ENCODE measurements at places on chromosomes 11 and 22. TPM values are rescaled to one million over a fixed set of nuclear protein-coding genes. Genes with fewer than 3 reads are reported as not detected.
A peak's percentile ranks its signal among the peaks of the same experiment; 100 is the strongest.

GRCh38 chr11:9862981-9863380, 199.1 kb downstream of the SWAP70 start:
- H3K36me3 ChIP-seq = no peaks in the 10 kb centered on the region
- peaks cover 13% of the 10 kb centered on the region for H3K4me1 ChIP-seq
- H3K27ac ChIP-seq = no peak overlapping the region
- H3K4me3 ChIP-seq = no peak overlapping the region
- no peak for DNase-seq

DNA sequence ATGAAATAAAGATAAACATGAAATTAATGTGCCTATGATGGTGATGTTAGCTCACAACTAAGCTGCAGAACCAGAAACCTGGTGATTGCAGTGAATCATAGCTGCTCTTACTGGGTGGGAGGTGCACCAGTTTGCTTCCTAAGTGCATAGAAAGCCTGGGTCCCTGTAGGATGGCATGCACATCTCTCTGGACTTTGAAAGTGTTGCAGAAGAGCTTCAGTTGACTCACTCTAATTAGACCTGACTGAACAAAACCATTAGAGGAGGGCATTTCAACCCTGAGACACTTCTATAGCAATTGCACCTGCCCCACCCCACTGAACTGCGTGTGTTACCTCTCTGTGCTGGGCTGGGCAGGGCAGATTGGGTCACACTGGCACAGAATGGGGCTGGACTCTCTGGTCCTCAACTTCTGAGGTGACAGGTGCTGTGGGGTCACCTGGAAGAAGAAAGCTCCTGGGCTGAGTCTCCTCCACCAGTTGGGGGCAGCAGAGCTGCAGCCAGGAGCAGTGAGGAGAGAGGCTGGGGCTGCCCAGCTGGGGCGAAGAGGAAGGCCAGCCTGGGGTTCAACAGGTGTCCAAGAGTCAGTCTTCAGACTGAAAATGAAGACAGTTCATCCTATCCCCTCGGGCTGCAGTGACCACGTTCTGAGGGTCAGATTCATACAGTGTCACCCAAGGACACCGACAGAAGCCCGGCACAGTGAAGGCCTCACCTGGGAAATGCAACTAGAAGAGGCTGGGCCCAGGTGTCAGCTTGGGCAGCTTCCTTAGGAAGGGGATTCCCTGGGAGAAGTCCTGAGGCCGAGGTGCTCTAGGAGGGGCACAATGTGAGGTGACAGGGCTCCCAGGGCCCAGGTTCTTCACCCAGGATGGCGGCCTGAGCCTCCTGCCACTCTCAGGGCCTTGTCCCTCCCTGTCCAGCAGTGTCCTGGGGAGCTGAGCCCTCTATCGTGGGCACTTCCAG, 58.1 kb downstream of the GGTLC2 start:
- H3K27ac ChIP-seq = no peak overlapping the region
- H3K4me1 ChIP-seq = no peaks in the 10 kb centered on the region
- H3K4me3 ChIP-seq = no peak overlapping the region
- no peaks in the 10 kb centered on the region for H3K36me3 ChIP-seq
- H3K27me3 ChIP-seq = no peaks in the 10 kb centered on the region

DNA sequence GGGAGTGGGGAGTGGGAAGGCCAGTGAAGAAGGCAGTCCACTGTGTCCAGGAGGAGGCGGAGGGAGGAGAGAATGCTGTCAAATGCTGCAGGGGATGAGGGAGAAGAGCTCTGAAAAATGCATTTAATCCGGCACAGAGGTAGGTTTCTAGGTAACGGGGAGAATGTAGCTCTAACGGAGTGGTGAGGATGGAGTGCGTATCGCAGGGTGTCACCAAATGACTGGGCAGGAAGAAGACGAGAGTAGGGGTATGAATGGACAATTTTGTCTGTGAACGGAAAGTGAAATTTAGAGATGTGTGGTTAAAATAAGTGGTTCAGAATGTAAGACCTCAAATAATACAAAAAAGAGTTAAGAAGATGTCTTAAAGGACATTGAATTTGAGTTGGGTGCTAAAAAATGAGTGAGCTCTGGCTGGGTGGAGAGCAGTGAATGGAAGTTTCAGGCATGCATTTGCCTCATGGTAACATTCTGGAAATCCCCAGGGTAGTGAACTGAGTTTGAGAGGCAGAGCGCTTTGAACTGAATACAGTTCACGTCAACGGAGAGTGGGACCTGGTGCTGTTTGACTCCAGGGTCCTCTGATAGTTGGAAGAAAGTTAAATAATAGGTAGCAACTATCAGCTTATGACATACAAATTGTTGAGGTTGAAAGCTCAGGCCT, 81.3 kb upstream of the CADM1 start:
- no peak overlapping the region for H3K27ac ChIP-seq
- no peak for DNase-seq
- H3K4me1 ChIP-seq = no peaks in the 10 kb centered on the region
- no peak overlapping the region for H3K4me3 ChIP-seq
- no peaks in the 10 kb centered on the region for H3K36me3 ChIP-seq
- no peaks in the 10 kb centered on the region for H3K27me3 ChIP-seq

DNA sequence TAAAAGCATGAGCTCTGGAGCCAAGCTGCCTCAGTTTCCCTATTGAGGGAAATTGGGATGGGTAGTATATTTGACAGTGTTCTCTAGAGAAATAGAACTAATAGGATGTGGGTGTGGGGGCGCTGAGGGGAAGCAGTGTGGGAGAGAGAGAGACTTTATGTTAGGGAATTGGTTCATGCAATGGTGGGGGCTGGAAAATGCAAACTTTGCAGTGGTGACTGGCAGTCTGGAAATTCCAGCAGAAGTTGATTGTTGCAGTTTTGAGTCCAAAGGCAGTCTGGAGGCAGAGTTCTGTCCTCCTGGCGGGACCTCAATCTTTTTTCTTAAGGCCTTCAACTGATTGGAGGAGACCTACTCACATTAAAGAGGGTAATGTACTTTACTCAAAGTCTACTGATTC, 59.4 kb upstream of the SYT13 start:
- H3K4me1 ChIP-seq = peaks cover 1% of the 10 kb centered on the region
- H3K4me3 ChIP-seq = no peak overlapping the region

DNA sequence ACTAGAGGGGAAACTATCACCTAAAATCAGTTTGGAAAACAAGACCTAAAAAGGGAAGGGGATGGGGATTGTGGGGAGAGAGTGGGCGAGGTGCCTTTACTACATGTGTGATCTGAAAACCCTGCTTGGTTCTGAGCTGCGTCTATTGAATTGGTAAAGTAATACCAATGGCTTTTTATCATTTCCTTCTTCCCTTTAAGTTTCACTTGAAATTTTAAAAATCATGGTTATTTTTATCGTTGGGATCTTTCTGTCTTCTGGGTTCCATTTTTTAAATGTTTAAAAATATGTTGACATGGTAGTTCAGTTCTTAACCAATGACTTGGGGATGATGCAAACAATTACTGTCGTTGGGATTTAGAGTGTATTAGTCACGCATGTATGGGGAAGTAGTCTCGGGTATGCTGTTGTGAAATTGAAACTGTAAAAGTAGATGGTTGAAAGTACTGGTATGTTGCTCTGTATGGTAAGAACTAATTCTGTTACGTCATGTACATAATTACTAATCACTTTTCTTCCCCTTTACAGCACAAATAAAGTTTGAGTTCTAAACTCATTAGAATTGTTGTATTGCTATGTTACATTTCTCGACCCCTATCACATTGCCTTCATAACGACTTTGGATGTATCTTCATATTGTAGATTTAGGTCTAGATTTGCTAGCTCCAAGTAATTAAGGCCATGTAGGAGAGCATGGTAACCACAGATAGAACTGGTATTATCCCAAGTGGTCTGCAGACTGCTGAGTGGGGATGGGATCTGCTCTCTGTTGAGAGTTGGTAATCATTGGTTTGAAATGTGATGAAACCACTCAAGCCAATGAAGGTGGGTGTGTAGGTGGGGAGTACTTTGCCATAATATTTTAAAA, 3.6 kb downstream of the NEAT1 start:
- peaks cover 50% of the 10 kb centered on the region for H3K4me1 ChIP-seq
- H3K27ac ChIP-seq = peak overlapping the region; percentile 98
- no peaks in the 10 kb centered on the region for H3K27me3 ChIP-seq
- H3K36me3 ChIP-seq = peaks cover 19% of the 10 kb centered on the region
- peak; percentile 74 for DNase-seq

DNA sequence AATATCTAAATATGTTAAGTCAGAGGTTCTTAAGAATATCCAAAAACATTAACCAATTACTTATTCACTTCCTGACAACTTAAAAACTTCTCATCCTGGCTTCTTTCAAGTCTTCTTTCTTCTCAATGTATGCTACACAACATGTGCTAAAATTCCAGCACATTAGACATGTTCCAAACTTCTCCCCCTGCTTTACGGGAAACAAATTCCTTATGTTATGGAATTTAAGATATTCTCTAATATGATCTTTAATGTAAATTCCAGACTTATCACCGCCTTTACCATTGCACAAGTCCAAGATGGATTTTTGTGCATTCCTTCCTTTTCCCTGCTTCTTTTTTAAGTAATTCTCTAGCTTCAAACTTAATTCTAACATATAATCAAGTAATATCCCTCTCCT, 964.5 kb upstream of the CHORDC1 start:
- no peak overlapping the region for H3K4me3 ChIP-seq
- no peak for DNase-seq
- no peaks in the 10 kb centered on the region for H3K4me1 ChIP-seq
- H3K27ac ChIP-seq = no peak overlapping the region
- H3K36me3 ChIP-seq = no peaks in the 10 kb centered on the region
- H3K27me3 ChIP-seq = no peaks in the 10 kb centered on the region

GRCh38 chr22:50082197-50082715, 3.0 kb downstream of the MLC1 start:
- DNase-seq = no peak
- H3K4me3 ChIP-seq = no peak overlapping the region
- no peaks in the 10 kb centered on the region for H3K27me3 ChIP-seq
- no peaks in the 10 kb centered on the region for H3K4me1 ChIP-seq
- H3K27ac ChIP-seq = no peak overlapping the region
- no peaks in the 10 kb centered on the region for H3K36me3 ChIP-seq

DNA sequence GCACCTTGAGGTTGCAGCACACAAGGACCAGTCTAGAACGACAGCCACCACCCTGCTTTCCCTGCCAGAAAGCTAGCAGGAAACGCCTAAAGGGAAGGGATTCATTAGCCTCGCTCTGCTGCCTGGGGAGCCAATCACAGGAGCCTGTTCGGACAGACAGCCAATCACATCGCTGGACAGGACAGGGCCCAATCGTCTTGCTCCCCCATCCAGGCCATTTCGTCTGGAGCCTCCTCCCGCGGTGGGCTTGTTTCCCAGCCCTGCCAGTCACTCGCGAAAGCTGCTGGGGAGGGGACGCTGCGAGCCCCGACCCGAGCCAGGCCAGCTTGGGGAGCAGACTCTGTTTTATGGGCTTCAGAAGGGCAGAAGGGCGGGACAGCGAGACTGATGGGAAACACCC, 79.8 kb upstream of the NCAM1 start:
- H3K36me3 ChIP-seq = no peaks in the 10 kb centered on the region
- H3K4me1 ChIP-seq = no peaks in the 10 kb centered on the region
- no peak overlapping the region for H3K4me3 ChIP-seq
- DNase-seq = no peak

GRCh38 chr11:9663699-9664275, at the start of gene SWAP70:
SWAP70 (plus strand) TSS chr11:9664077; CDS start chr11:9664180, 103 bp downstream.
- DNase-seq = peak; percentile 65
- H3K36me3 ChIP-seq = no peaks in the 10 kb centered on the region
- H3K4me3 ChIP-seq = peak within 1 kb of the TSS; percentile 72
- no peaks in the 10 kb centered on the region for H3K27me3 ChIP-seq

DNA sequence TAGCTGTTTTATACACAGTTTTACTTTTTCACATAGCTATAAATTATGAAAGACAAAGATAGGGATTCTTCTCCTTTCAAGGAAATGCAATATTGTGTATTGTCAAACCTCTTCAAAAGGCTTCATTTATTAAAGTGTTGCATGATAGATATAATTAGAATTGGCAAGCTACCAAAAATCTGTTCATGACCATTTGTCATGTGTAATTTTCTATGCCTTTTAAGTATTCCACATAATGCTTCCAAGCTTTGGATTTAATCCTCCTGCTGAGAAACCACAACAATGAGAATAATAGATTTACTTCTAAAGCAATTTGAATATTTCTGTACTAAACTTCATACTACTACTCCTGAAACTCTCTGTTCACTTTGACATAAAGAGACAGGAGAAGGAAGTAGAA, 403.2 kb upstream of the CCDC179 start:
- no peak overlapping the region for H3K27ac ChIP-seq
- no peak for DNase-seq
- no peak overlapping the region for H3K4me3 ChIP-seq
- no peaks in the 10 kb centered on the region for H3K36me3 ChIP-seq

DNA sequence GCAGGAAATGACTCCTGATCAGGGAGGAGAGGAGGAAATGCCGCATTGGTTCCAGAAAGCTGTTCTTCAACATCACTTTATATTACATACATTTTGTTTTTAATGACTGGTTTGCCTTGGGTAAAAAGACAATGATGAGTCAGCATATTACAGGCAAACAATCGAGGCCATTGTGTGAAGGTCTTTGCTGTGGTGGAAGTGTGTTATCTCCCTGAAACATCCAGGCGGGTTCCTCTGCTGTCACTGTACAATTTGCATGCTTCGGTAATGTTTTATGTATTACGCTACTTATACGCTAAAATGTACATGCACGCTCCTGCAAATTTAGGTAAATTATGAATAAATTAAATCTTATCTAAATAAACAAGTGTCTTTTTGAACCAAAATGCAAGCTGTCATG, 161.1 kb downstream of the KIRREL3 start:
- H3K36me3 ChIP-seq = no peaks in the 10 kb centered on the region
- DNase-seq = no peak
- no peak overlapping the region for H3K27ac ChIP-seq
- no peak overlapping the region for H3K4me3 ChIP-seq
- H3K27me3 ChIP-seq = no peaks in the 10 kb centered on the region

DNA sequence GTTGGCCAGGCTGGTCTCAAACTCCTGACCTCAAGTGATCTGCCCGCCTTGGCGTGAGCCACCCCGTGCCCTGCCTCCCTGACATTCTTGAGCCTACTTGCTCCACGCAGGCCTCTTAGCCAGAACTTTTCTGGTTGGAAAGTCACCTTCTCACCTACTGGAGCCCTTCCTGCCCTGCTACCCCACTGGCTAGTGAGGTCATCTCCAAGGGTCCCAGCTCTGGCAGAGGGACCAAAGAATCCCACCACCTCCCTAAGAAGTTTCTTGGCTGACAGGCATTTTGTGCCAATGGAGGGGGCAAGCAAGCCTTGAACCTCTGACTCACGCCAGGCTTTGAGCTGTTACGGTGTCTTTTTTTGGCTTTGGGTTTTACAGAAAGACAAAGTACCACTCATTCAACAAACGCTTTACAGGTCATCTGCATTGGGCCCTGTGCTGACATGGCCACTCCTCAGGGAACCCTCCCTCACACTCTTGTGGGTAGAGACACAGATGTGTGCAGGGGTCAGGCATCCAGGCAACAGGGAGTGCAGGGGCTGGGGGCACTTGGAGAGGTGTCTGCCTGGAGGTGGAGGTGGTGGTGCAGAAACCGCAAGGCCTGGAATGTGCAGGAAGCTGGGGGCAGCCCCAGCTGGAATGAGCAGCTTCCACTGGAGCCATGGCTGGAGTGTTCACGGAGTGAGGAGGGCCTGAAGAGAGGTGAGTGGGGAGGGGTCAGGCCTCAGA, 27.1 kb upstream of the WNT11 start:
- no peak overlapping the region for H3K27ac ChIP-seq
- H3K36me3 ChIP-seq = no peaks in the 10 kb centered on the region
- peaks cover 42% of the 10 kb centered on the region for H3K4me1 ChIP-seq
- no peak for DNase-seq
- H3K27me3 ChIP-seq = no peaks in the 10 kb centered on the region
- H3K4me3 ChIP-seq = no peak overlapping the region

MOV10L1 gene
- not detected for polyA plus RNA-seq

PRRG4 gene
- not detected for polyA plus RNA-seq

PGA5 gene
- polyA plus RNA-seq = not detected

JAM3 gene
- polyA plus RNA-seq = 6.5 TPM

OR52N4 gene
- 0.50 TPM for polyA plus RNA-seq

Data from CD4-positive, alpha-beta memory T cell (primary cell).